ENCODE measurements at places on chromosomes 16 and 17. TPM values are rescaled to one million over a fixed set of nuclear protein-coding genes. Genes with fewer than 3 reads are reported as not detected.

Gene AOC3
- polyA plus RNA-seq, result 2.3 TPM

DNA sequence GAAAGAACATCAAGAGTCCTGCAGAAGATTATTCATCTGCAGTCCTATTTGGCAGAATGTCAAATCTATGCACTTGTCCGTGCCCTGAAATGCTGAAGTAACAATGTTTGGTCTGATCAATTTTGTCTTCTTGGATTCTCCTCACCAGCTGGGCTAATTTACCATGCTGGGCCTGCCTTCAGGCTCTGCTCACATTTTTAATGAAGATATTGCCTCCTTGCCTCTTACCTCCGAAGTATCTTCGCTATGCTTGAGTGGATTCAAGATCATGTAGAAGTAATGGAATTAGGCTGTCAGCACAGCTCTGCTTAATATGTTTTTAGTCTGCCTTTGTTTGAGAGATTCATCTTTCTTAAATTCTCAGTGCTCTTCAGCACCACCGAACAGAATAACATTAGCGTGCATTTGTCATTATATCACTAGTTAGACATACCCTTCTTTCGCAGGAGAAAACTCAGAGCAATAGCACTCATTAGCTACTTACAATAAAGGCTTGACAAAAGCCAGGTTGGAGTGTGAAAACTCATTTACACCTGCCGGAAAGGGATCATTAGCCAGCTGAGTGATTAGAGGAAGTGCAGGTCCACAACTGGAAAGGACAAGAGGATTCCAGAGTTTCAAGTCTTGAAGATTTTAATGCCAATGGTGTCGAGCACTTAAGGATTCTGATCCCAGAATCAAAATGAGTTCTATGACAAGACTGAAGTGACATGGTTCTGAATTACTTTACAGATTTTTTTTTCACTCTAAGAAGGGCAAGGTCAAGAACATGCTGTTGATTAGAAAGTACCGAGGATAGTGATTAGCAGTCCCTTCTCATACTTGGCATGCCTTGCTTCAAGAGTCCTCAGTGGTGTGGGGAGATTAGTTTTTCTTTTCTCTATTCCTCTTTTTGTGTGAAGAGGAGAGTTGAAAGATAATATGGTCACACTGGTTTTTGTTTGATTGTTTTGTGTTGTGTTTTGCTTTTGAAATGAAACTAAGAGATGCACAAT lies 405.6 kb upstream of the TOM1L1 start:
- no peaks in the 10 kb centered on the region for H3K4me1 ChIP-seq
- H3K27ac ChIP-seq, result no peak overlapping the region
- no peak for DNase-seq
- H3K4me3 ChIP-seq, result no peak overlapping the region

DNA sequence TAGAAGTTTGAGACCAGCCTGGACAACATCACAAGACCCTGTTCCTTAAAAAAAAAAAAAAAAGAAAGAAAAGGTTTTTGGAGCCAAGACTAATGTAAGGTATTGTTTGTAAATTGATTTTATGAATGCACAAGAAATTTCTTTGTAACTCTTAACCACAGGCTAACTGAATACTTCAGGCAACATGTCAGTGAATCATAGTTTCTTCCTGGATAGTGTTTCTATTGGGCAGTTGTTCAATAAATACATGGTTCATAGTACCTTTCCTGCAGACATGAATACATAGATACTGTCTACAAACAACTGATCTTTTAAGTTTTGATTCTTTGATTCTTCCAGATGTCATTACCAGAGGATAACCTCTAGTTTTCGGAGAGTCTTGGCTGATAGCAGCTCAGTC lies 11.6 kb downstream of the DDX42 start:
- H3K27ac ChIP-seq, result no peak overlapping the region
- no peaks in the 10 kb centered on the region for H3K27me3 ChIP-seq
- peaks cover 6% of the 10 kb centered on the region for H3K36me3 ChIP-seq
- H3K4me3 ChIP-seq, result no peak overlapping the region
- no peak for DNase-seq

GRCh38 chr17:79154446-79154845 lies 79.8 kb downstream of the ENGASE start:
- no peaks in the 10 kb centered on the region for H3K4me1 ChIP-seq
- no peaks in the 10 kb centered on the region for H3K36me3 ChIP-seq
- H3K27ac ChIP-seq, result no peak overlapping the region
- H3K27me3 ChIP-seq, result peaks cover 4% of the 10 kb centered on the region

Gene CACNA1H
- polyA plus RNA-seq, result 9.7 TPM

All from hepatocyte (in vitro differentiated cells).